NCI-H2081 (cell line): ENCODE measurements at places on chromosomes 12 and 14.

DNA sequence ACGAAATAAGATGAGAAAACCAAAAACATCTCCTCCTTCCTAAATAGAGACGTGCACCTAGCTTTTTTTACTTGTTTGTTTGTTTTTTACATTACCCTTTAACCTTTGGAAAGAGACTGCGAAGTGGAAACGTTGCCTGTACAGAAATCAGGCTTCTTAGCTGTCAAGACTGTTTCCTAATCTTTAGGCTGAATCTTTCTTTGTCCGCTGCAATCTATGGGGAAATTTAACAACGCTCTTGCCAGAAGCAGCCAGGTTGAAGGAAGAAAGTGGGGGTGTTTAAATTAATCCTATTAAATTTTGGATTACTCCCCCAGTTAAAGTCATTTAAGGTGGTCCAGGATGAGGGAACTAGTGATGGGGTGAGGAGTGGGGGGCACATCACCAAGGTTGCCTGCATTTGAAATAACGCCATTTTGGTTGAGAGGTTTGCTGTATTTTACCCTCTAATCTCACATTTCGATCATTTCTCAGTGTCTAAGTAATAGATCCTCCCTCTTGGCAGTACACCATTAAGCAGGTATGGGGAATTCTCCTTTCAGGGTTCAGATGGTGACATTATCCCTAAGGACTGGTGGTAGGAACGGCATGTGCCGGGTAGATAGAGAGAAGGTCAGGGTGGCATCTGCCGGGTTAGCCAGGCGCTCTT is 2.6 kb downstream of the FLRT2 start:
- no peak for DNase-seq

DNA sequence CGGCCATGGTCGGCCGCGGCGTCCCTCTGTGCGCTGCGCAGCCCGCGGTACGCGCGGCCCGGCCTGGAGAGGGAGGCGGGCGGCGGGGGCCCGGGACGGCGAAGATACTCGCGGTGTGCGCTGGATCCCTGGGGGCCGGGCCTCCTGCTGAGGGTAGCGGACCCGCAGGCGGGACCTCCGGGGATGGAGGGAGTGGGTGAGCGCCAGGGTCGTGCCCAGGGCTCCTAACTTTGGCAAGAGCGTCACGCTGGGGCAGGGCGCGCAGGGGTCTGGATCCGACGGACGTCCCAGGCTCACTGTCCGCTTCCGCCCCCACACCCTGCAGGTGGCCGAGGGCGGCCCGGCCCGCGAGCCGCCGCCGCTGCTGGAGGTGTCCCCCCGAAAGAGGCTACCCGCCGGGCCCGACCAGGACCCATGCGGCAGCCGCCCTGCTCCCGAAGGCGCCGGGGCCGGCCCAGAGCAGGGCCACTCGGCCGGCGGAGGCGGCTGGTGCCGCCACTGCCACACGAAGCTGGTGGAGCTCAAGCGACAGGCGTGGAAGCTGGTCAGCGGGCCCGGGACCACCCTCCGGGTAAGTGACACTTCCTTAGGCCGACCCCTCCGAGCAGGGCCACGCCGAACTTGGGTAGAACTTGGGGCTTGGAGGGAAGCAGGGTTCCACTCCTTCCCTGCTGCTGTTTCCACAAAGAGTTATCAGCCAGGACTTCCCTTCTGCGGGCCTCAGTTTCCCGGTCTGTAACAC is 502 bp downstream of the KIF26A start:
- DNase-seq = no peak

- DNase-seq = no peak
Observed at GRCh38 chr14:45742187-45742586, 489.2 kb upstream of the MIS18BP1 start.

DNA sequence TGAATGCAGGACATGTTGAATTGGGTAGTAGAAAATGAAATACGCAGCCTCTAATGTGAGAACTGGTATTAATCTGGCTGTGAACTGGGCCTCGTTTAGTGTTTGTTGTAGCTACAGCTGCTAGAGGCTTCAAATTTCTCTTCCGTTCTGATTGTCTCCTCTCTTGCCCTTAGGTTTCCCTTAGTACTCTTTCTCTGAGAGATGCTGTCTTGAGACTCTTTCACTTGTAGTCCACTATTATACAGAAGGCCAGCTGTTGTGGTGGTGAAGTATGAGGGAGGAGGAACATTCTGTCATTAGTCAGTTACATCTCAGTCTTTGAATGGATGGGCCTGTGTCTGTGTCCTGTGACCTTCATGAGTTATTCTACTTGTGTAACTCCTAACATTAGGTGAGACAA is 322.0 kb downstream of the TMTC2 start:
- no peak for DNase-seq

GRCh38 chr12:66197495-66197921 is 8.5 kb downstream of the IRAK3 start:
- DNase-seq = no peak
